Activated CD4-positive, alpha-beta T cell treated with anti-CD3 and anti-CD28 coated beads for 24 hours (primary cell): ENCODE measurements at places on chromosomes 1 and 21.
A peak's percentile ranks its signal among the peaks of the same experiment; 100 is the strongest.

GRCh38 chr1:46401964-46402626, 8.0 kb downstream of the FAAH start:
- no peak for DNase-seq

GRCh38 chr1:239386453-239387303, at the start of gene CHRM3:
CHRM3 (plus strand) TSS chr1:239386568; CDS start chr1:239907452, 520,884 bp downstream.
- peak; percentile 14 for DNase-seq

GRCh38 chr1:154729031-154729442, 121.1 kb upstream of the ADAR start:
- no peak for DNase-seq

DNA sequence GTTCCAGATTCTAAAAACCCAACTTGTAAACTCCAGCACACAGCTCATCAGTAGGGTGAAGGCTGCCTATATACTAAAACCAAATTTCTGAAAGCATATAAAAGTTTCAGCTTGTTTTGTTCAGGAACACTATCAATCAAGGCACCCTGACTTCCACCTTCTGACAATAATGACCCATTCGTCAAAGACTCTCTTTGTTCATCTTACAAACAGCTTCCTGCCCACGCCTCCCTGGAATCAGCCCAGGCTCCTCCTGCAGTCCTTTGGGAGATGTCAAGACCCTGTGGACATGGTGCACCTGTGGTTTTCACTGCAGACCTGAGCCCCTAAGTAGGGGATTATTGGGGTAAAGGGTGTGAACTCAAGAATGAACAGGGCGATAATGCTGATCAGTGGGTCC, 178.9 kb upstream of the CAMK1G start:
- DNase-seq, result no peak

- DNase-seq, result no peak
Observed at GRCh38 chr21:42239973-42240372, 21.0 kb downstream of the ABCG1 start.

GRCh38 chr21:32248571-32249461, 30.0 kb downstream of the MIS18A start:
- DNase-seq, result no peak

- no peak for DNase-seq
Observed at GRCh38 chr1:101376121-101377083, 139.6 kb downstream of the S1PR1 start.

- no peak for DNase-seq
Observed at GRCh38 chr1:168725831-168726230, 3.2 kb downstream of the DPT start.

DNA sequence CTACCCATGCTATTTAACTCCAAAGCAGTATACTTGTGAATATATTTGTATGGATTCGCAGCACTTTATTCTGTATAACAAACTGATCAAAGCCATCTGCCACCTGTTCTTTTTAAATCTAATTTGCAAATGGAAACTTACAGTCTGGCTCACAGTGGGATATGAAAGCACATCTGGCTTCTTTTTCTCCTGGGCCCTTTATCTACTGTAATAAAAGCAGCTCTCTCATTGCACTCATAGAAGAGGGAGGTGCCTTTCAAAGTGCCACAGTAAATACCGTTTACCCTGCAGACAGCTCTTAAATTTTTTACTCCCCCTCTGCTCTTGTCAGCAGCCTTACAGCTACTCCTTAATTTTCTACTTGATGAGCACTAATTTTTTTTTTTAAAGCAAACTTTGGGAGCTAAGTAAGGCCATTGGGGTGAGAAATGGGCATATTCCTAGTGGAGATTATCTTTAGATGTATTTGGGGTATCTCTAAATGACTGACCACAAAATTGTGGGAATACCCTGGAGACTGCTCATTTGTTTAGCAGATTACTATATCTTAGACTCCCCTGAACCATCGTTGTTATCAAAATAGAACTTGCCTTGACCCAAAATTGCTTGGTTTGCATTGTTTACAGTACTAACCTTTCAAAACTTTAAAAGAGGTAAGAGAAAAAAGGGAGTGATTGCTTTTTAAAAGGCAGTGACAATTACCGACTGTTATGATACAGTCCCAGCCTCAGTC, 110.1 kb downstream of the VPS13D start:
- no peak for DNase-seq

GRCh38 chr1:43405219-43405875, 15.6 kb downstream of the SZT2 start:
- DNase-seq, result no peak

DNA sequence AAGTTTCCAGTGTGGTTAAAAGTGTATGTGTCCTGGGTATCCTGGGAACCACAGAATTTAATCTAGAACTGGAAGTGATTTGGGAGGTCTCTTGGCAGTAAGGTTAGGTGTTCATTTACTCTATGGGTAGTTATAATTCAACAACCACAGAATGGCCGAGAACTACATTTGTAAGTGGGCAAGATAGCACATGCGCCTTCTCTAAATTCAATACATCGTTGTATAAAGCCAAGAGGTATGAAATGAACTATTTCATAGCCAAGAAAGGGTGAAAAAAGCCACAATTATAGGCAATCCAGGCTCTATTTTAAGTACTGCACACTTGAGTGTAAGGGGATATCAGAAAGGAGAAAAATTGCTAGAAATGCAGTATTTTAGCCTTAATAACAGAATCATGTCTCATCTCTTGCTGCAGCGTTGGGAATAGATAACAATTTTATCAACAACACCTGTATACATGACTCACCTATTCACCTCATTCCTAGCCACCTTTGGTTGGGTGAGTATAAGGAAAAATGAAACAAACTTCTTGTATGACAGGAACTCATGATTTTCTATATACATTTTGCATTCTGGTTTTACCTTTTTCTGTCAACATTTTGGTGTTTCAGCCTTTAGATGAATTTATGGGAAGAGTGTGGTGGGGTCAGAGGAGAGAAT, 4.5 kb downstream of the SDCCAG8 start:
- DNase-seq, result no peak

DNA sequence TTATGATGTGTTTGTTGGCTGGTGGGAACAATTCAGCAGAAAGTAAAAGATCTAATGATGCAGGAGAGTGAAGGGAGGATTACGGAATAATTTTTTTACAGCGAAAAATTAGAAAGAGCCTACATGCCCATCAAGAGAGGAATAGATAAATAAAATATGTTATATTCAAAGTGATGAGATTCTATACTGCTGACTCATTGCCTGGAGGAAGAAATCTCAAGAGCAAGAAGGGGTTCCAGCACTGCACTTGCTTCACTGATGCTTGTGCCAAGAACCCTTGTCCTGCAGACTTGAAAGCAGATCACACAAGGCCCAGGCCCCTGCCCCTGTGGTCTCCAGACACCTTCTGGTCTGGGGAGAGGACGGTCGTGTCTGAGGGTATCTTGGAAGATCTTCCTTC, 295.1 kb upstream of the POU3F1 start:
- DNase-seq, result no peak

DNA sequence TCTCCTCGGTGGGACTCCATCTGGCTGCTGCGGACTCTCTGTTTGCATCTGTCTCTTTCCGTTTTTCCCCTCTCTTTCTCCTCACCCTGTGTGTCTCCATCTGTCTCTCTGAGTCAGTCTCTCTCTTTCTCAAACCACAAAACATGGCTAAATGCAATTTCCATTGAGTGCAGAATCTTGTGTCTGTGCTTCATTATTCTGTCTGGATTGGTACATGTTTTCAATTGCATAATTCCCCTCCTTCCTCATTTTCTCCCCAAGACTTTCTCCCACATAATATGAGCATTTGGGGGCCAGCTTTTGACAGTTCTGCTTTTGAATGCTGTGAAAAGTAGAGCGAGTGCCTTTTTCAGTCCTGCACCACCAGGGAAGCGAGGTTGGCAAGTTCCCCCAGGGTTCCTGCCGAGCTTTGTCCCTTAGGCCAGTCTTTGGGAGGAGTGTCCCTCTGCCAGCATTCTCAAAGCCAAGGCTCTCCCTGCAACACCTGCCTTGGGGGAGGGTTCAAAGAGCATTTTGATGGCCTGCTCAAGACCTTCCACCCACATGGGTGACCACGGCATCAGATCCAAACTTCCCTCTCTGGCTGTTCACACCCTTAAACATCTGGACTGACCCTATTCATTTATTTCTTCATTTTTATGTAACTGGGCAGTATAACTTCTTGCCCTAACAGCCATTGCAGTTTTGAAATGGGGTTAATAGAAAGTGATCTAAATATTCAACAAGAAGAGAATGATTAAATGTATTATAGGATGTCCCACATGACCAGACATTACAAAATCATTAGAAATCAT, 32.8 kb upstream of the SCMH1 start:
- DNase-seq, result no peak

DNA sequence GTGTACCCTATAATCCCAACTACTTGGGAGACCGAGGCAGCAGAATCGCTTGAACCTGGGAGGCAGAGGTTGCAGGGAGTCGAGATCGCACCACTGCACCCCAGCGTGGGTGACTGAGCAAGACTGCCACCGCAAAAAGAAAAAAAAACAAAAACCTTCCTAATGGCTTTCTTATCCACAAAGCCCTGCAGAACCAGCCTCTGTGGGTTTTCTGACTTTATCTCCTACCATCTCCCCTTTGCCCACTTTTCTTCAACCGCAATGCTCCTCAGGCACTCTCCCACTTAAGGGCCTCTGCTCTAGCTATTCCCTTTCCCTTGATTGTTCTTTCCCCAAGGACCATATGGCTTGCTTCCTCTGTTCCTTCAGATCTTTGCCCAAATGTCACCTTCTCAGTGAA, 67.9 kb upstream of the PUM1 start:
- no peak for DNase-seq

GRCh38 chr1:197207081-197207480, 60.6 kb upstream of the ASPM start:
- DNase-seq, result no peak

DNA sequence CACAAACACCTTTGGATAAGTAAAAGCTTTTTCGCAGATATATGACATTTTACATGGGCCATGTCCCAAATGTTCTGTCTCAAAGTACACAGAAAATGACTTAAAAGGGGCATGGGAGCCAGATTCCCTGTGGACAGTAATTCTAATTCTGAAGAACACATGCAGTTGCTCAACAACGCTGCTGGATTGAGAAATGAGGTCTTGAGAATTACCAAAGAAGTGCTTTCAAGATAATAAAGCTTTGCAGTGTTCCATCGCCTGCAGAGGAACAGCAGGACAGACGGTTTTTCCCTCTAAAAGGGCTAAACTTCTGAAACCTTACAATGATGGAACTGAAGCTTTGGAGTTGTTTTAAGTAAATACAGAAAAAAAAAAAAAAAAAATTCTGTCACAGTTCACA, 55.3 kb upstream of the HSPA13 start:
- no peak for DNase-seq

DNA sequence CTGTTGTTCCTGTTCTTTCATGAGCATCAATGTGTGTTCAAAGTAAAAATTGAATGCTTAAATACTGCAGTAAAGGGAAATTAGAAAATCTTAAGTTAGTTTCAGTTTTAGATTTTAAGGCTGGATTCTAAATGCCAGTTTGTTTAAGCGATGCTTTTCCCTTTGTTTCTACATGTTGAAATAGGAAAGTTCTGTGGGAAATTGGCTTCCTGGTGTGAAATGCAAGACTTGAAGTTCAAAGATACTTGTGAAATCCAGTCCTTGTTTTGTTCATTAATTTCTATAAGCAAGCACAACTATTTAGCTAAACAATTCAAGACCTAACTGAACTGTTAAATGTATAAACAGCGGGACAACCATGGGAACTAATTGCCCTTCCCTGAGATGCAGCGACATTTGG, 149.1 kb downstream of the LYPLAL1 start:
- no peak for DNase-seq
